Activated T-cell treated with anti-CD3 and anti-CD28 coated beads, Interleukin-2, amount 50 U/mL, for 24 hours (primary cell): ENCODE measurements at places on chromosomes 16 and 17.

DNA sequence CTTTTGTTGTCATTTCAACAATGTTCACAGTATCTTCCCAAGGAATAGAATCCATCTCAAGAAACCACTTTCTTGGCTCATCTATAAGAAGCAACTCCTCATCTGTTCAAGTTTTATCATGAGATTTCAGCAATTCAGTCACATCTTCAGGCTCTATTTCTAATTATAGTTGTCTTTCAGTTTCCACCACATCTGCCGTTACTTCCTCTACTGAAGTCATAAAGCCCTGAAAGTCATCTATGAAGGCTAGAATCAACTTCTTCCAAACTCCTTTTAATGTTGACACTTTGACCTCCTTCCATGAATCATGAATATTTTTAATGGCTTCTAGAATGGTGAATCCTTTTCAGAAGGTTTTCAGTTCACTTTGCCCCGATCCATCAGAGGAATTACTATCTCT, 102.1 kb downstream of the CDH13 start:
- no peaks in the 10 kb centered on the region for H3K27me3 ChIP-seq
- H3K27ac ChIP-seq = no peak overlapping the region
- no peaks in the 10 kb centered on the region for H3K36me3 ChIP-seq
- peaks cover 2% of the 10 kb centered on the region for H3K4me1 ChIP-seq
- no peak for DNase-seq

DNA sequence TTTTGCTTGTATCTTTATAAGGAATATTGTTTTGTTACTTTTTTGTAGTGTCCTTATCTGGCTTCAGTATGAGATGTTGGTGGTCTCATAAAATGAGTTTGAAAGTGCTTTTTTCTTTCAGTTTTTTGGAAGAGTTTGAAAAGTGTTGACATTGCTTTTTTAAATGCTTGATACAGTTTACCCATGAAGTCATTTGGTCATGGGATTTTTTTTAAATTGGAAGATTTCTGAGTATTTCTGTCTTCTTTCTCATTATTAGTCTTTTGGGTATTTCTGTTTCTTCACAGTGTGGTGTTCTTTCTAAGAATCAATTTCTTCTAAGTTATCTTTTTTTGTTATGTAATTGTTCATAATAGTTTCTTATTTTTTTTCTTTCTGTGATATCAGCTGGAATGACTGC, 15.1 kb downstream of the ZNF267 start:
- peak overlapping the region; percentile 89 for H3K27ac ChIP-seq
- DNase-seq = no peak
- H3K27me3 ChIP-seq = no peaks in the 10 kb centered on the region

GRCh38 chr17:61617330-61617729, 26.3 kb upstream of the NACA2 start:
- peaks cover 4% of the 10 kb centered on the region for H3K4me1 ChIP-seq
- peaks cover 22% of the 10 kb centered on the region for H3K27me3 ChIP-seq
- H3K4me3 ChIP-seq = no peak overlapping the region
- H3K27ac ChIP-seq = no peak overlapping the region

- no peak overlapping the region for H3K4me3 ChIP-seq
- H3K27me3 ChIP-seq = peaks cover 13% of the 10 kb centered on the region
- no peak for DNase-seq
- no peaks in the 10 kb centered on the region for H3K36me3 ChIP-seq
- no peak overlapping the region for H3K27ac ChIP-seq
- H3K4me1 ChIP-seq = no peaks in the 10 kb centered on the region
Measured at GRCh38 chr17:9833922-9834321, 8.2 kb downstream of the GLP2R start.

GRCh38 chr16:81863630-81864352, 84.7 kb downstream of the PLCG2 start:
- no peak overlapping the region for H3K4me3 ChIP-seq
- DNase-seq = no peak
- peaks cover 3% of the 10 kb centered on the region for H3K4me1 ChIP-seq
- no peak overlapping the region for H3K27ac ChIP-seq
- no peaks in the 10 kb centered on the region for H3K36me3 ChIP-seq

DNA sequence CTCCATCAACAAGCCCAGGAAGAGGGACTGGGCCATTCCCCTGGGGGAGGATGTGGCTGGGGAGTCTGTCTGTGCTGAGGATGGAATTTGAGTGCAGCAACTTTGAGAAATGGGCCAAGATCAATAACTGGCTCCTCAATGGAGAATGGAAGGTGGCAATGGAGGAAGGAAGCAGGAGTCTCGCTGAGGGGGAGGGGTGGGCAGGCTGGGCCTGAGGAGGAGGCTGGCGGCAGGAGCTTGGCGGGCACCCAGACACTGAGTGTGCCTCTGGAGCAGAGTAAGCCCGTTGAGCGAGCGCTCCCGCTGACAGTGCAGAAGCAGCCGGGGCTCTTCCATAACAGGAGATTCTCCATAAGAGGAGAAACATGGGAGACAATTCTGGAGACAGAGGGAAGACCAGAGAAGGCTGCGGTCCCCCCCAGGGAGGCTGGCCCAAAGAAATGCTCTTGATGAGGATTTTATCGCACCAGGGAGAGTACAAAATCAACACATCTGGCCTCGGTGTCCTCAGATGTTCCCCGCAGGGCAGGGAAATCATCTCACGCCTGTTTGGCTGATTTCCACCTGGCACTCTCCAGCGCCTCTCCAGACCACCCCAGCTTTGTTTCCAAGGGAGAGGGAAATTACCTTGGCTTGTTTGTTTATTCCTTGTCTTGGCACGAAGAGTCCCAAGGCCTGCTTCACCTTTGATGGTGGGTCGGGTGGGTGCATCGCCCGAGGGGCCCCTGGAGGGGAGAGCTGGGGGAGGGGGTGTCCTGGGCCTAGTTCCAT, 2.8 kb upstream of the MMP15 start:
- peaks cover 9% of the 10 kb centered on the region for H3K27me3 ChIP-seq
- no peak overlapping the region for H3K4me3 ChIP-seq
- peaks cover 23% of the 10 kb centered on the region for H3K36me3 ChIP-seq
- H3K27ac ChIP-seq = no peak overlapping the region
- DNase-seq = no peak

GRCh38 chr16:9027070-9027799, 63.5 kb upstream of the USP7 start:
- H3K27me3 ChIP-seq = no peaks in the 10 kb centered on the region
- no peaks in the 10 kb centered on the region for H3K36me3 ChIP-seq
- no peak overlapping the region for H3K27ac ChIP-seq
- no peak for DNase-seq

GRCh38 chr17:60468371-60468770, 46.1 kb downstream of the CHCT1 start:
- no peak for DNase-seq
- H3K4me3 ChIP-seq = no peak overlapping the region
- H3K36me3 ChIP-seq = peaks cover 55% of the 10 kb centered on the region

DNA sequence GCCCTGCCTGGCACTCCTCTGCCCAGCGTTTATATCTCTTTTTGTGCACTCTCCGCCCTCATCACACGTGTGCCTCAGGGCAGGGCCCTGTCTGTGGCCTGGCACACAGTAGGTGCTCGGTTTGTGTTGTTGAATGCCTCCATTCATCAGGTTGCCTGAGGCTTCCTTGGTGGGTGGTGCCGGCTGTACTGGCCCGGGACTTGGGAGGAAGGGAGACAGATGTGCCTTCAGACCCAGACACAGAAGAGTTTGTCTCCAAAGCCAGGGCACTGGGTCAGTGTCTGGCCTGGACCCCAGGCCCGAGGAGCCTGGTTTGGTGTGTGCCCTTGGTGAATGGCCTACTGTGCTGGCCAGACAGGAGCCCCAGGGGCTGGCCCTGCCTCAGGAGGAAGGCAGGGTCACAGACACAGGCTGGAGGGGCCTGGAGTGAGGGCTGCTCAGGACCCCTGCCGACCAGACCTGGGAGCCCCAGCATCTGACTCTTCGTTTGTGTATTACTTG, 71.6 kb downstream of the RAI1 start:
- H3K4me3 ChIP-seq = peak overlapping the region; percentile 86
- H3K4me1 ChIP-seq = peaks cover 86% of the 10 kb centered on the region
- peak overlapping the region; percentile 97 for H3K27ac ChIP-seq
- DNase-seq = no peak
- H3K36me3 ChIP-seq = peaks cover 6% of the 10 kb centered on the region
- H3K27me3 ChIP-seq = no peaks in the 10 kb centered on the region

DNA sequence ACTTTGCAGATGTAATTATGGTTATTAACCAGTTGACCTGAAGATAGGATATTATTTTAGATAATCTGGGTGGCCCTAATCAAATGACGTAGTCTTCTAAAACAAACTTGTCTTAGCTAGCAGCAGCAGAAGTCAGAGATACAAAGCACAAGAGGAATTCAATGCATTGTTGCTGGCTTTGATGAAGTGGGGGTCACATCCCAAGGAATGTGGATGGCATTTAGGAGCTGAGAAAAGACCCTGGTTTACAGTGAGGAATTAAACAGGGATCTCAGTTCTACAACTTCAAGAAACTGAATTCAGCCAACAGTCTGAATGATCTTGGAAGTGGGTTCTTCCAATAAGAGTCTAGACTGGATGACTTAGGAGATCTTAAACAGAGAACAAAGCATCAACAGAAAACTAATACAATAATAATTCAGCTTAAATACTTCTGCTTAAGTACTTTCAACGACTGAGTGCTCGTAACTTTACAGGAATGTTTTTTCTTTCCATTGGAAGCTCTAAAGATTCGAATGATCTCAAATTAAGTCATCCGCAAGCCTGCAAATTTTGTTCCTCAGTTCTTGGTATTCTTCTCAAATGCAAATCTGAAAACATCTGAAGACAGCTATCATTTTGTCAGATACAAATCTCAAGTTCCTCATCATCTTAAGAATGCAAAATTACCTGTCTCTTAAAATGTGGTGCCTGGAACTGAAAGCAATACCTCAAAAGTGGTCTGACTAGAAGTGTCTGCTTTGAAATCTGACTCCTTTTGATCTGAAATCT, 3.3 kb downstream of the C16orf46 start:
- DNase-seq = no peak
- H3K4me3 ChIP-seq = no peak overlapping the region
- H3K4me1 ChIP-seq = peaks cover 5% of the 10 kb centered on the region

DNA sequence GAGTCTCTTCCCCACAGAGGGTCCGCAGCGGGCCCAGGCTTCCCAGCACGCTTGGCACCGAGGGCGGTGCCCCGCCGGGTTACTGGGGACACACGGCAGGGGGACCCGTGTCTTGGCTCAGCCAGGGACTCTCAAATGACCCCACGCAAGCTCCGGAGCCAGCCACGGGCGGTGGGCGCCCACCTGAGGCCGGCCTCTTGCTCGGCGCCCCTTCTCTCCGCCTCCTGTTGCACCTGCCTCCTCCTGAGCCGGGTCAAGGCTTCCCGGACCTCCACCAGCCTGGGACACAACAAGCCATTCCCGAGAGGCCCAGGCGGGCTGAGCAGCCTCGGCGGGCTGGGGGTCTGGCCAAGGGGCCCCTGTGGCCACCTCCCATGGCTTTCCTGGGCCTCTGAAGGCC, 1.7 kb downstream of the CCDC154 start:
- no peaks in the 10 kb centered on the region for H3K27me3 ChIP-seq
- no peak overlapping the region for H3K27ac ChIP-seq
- no peaks in the 10 kb centered on the region for H3K4me1 ChIP-seq
- no peak overlapping the region for H3K4me3 ChIP-seq
- H3K36me3 ChIP-seq = peaks cover 8% of the 10 kb centered on the region

GRCh38 chr17:77502626-77503292, 362.0 kb downstream of the SEC14L1 start:
- no peaks in the 10 kb centered on the region for H3K4me1 ChIP-seq
- H3K27ac ChIP-seq = peak overlapping the region; percentile 47
- DNase-seq = peak; percentile 31
- peaks cover 44% of the 10 kb centered on the region for H3K36me3 ChIP-seq

GRCh38 chr16:57637424-57637823, 9.0 kb downstream of the ADGRG1 start:
- H3K36me3 ChIP-seq = no peaks in the 10 kb centered on the region
- H3K27ac ChIP-seq = no peak overlapping the region
- no peak for DNase-seq

GRCh38 chr16:31079342-31079944, 5.2 kb downstream of the ZNF646 start:
- no peak for DNase-seq
- no peak overlapping the region for H3K4me3 ChIP-seq
- peaks cover 90% of the 10 kb centered on the region for H3K36me3 ChIP-seq
- H3K27me3 ChIP-seq = no peaks in the 10 kb centered on the region

DNA sequence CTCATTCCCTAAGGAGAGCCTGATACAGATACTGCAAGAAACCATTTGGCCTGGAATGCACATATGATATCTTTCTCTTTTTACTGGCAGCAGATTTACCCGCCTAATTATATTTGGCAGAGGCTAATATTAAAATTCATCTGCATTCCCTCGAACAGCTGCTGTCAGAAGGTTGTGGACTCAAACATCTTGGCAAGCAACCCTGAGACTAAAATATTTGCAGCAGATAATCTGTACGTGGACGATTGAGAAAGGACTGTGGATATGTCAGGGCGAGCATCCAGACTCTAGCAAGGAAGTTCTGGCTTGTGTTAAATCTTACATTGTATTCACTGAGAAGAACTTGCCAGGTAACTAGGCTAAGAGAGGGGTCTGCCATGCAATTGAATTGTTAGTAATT, 65.2 kb downstream of the SNX20 start:
- H3K27ac ChIP-seq = no peak overlapping the region
- no peak overlapping the region for H3K4me3 ChIP-seq
- no peak for DNase-seq
